ENCODE measurements at places on chromosomes 2 and 18.

- no peak for DNase-seq
Measured at GRCh38 chr2:40452786-40453185, 896 bp upstream of the SLC8A1 start.

- no peak for DNase-seq
Measured at GRCh38 chr2:230793572-230794359, 71.0 kb upstream of the ITM2C start.

- DNase-seq, result no peak
Measured at GRCh38 chr2:195320413-195320973, 336.5 kb upstream of the SLC39A10 start.

- no peak for DNase-seq
Measured at GRCh38 chr2:113282747-113283533, 4.2 kb upstream of the PAX8 start.

DNA sequence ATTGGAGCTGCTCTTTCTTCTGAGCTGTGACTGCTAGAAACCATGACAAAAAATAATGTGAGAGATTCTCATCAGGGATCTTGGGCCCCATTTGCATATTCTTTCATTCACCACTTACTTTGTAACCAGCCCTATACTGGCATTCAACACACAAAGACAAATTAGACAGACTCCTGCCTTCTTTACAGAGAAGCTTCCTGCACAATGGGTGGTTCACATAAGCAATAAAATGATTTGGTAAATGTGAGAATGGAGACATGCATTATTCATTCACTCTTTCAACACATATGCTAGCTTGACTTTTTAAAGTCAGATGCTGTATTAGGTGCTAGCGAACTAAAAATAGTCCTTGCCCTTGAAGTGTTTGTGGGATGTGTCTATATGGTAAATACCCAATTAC lies 174.4 kb downstream of the NCKAP5 start:
- no peak for DNase-seq

- no peak for DNase-seq
Measured at GRCh38 chr2:141654311-141654710, 476.5 kb downstream of the LRP1B start.

GRCh38 chr2:455913-456312 lies 168.0 kb upstream of the ALKAL2 start:
- no peak for DNase-seq

DNA sequence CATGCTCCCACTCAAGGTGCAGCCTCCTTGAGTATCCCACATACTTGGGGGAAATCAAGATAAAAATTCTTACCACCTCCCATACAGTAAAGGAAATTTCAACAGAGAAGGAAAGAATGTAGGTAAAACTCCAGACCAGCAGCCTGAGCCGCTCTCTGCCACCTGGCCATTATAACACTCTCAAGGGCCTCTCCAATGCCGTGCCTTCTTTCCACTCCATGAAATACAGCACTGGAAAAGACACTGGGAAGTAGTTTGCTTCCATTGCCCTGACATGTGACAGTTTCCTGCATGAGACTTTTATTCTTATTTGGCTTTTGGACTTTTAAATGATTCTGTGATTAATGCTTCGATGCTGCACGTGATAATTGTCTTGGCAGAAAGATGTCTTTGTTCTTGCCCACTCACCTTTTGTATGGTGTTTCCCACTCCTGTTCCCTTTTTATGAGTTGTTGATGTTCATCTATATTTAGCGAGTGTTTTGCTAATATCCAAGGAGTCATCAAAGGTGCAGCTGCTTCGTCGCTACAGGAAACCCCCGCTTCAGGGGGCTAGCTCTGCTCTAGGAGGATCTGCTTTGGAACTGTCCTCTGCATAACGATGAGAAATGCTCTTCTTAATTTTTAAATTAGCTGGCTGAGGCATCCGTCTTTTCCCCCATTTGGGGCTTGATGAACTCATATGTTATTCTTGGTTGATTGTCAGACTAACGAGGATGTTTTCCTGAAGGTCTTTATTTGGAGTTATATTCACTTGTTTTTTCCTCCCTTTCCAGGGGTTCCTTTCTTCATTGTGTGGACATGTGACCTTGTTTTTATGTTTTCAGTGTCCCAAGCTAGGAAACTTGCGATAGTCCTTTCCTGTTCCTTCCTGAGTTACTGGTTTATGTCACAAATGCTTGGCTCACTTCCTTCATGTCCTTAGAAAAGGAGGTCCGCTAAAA lies 179.4 kb downstream of the TXNL1 start:
- no peak for DNase-seq

- no peak for DNase-seq
Measured at GRCh38 chr2:46101557-46102220, 195.5 kb upstream of the EPAS1 start.

DNA sequence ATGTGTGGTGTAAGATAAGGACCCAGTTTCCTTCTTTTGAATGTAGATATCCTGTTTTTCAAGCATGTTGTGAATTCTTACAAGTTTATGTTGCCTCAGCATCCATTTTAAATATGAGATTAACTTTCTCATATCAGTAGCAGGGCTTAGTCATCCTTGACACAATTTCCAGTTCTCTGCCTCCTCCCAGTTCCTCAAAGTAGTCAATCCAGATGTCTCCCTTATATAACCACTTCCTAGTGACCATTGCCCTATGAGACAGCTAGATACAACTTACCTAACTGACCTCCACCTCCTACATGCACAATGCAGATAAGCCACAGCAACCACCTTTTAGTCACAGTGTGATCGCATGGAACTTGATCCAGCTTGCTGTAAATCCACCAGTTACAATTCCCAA lies 269.2 kb upstream of the ZNF521 start:
- no peak for DNase-seq

GRCh38 chr18:9638886-9639285 lies 24.5 kb upstream of the PPP4R1 start:
- no peak for DNase-seq

GRCh38 chr2:224734949-224735348 lies 18.8 kb upstream of the CCDC195 start:
- no peak for DNase-seq

DNA sequence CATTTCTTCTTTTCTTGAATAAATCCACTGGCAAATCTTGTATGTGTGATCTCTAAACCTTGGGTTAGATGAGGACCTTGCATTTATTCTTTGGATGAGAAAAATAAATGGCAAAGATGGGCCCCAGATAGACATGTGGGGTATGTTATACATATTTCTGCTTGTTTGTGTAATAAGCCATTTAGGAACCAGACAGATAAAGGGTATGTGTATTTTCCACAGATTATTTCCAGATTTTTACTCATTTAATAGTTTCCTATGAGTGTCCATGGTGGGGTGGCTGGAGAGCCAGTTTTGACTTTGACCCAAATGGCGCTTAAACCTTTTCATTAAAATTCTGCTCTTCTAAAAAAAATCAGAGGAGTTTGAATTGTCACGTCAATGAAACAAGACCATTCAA lies 102.8 kb downstream of the MYCN start:
- DNase-seq, result no peak

DNA sequence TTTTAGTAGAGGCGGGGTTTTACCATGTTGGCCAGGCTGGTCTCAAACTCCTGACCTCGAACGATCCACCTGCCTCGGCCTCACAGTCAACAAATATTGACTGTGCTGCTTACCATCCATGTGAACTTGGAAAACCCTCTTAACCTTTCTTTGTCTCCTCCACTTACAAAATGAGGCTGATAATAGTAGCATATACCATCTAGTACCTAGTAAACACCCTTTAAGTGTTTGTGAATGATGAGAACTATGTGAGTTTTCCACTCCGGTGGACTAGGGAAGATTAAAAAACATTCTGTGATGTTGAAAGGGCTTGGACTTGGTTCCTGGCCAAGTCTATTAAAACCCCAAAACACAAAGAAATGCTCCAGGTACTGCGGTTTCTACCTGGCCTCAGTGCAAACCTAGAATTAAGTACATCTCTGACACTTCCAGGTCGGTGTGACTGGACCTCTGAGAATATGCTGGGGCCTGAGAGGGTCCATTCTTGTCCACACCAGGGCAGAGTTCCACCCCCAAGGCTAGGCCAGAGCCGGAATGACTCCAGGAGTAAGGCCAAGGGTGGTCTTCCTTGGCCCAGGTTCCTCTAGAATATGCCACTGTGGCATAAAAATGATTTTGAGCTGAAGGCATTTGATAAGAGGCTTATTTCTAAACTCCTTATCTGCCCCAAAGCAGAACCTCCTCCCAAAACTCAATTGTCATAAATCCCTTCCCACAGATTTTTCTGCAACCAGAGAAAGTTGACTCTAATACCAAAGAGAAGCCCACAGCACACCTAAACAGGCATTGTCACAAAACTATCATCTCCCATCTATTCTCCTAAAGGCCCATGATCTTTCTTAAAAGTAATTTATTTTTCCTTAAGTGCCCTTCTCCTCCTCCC lies 217.5 kb downstream of the TGIF1 start:
- no peak for DNase-seq

DNA sequence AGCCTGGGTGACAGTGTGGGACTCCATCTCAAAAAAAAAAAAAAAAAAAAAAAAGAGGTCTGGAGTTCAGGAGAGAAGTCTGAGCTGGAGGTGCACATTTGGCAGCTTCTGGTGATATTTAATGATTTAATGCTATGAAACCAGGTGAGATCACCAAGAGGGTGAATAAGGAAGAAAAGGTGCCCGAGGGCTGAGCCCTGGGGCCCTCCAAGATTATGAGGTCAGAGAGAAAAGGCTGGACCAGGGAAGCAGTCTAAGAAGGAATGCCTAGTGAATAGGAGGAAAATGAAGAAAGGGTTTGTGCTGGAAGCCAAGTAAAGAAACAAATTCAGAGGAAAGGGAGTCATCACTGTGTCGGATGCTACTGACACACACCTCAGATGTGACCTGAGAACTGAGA lies 88.0 kb upstream of the PELI1 start:
- no peak for DNase-seq

- no peak for DNase-seq
Measured at GRCh38 chr2:118268268-118268667, 180.0 kb downstream of the INSIG2 start.

GRCh38 chr2:84212611-84213314 lies 246.3 kb downstream of the SUCLG1 start:
- no peak for DNase-seq

DNA sequence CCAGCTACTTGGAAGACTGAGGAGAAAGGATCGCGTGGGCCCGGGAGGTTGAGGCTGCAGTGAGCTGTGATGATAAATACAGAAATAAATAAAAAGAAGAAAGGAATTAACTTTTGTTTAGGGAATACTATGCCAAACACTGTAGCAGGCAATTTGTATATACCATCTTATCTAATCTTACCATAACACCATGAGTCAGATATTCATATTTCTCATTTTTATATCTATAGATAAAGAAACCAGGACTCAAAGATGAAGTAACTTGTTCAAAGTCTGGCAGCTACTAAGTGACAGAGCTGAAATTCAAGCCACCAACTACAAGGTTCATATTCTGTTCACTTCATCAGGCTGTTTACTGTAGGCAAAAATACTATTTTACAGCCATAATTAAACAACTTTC lies 119.2 kb upstream of the SLC39A10 start:
- peak; percentile 74 for DNase-seq

DNA sequence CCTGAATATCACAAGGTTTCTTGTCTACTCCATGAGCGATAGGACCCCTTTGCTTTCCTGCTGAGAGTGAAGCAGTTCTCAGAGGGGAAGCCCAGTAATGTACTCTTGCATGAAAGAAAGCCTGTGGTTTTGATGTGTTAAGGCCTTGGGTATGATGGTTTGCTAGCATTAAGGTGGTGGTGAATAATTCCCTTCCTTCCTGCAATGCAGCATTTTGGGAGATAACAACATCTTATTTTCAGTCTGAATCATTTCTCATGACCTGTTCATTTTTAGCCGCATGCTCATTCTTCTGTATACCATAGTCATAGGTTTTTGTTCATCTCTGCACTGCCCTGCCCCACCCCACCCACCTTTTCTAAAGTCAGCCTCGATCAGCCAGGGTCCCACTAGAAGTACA lies 66.2 kb downstream of the HNMT start:
- no peak for DNase-seq

GRCh38 chr2:176917-177316 lies 86.9 kb downstream of the SH3YL1 start:
- DNase-seq, result no peak

DNA sequence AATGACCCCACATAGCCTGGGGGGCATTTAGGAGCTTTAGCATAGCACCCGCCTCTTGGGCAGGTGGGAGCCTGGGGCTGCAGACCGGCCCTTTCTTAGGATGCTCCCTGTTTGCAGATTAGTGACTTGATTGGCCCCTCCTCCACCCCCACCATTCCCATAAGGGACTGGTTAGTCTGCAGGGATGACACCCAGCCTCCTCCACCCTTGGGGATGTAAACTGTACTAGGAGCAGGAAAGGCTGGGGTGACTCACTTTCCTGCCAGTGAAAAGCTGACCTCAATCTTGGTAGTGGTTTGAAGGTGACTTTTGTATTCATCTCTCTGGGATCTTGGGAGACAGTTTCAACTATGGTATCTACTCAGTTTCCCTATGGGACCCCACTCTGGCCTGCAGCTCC lies 24.2 kb downstream of the CTIF start:
- DNase-seq, result no peak

GRCh38 chr2:64562148-64562784 lies 38.1 kb downstream of the AFTPH start:
- DNase-seq, result peak; percentile 43

GRCh38 chr2:216516730-216517350 lies 18.2 kb downstream of the RPL37A start:
- DNase-seq, result peak; percentile 36

DNA sequence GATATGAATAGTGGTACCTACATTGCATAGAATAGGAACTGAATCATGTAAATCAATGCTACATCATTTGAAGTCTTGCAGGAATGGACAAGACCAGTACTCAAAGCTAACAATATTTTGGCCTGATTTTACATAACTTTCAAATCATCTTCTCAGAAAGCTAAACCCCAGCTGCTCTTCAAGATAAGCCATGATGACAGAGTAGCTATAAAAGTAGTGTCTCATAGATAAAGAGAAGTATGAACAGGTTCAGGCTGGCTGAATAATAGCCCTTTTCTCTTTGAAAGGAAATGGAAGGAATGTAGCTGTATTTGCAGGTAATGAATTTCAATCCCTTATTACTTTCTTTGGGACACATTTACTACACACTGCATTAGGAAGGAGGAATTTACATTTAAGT lies 28.2 kb downstream of the TSPYL6 start:
- DNase-seq, result peak; percentile 59

- no peak for DNase-seq
Measured at GRCh38 chr2:126852361-126852760, 46.3 kb upstream of the TEX51 start.

GRCh38 chr18:13381944-13382365 lies 163.4 kb downstream of the LDLRAD4 start:
- DNase-seq, result no peak

DNA sequence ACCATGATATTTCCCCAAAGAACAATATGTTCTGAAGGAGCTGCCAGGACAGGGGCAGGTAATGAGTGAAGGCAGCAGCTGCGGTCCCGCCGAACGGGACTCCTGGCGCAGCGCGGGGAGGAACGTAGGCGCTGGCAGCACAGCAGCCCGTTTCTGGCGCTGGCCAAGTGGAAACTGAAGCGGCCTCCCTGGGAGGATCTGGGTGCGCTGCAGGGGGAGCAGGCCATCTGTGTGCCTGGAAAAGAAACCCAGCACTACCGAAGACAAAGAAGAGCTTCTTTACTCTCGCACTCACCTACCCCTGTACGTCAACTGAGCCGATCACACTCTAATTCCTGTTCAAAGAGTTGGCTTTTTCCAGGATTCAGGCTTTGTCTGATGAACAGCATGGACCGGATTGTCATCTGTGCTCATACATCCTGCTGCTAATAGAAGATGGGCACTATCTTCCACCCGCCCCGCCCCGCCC lies 11.8 kb downstream of the G6PC2 start:
- DNase-seq, result peak; percentile 8

- no peak for DNase-seq
Measured at GRCh38 chr2:66134138-66134701, 300.7 kb upstream of the MEIS1 start.

- no peak for DNase-seq
Measured at GRCh38 chr2:82839036-82839435, 1620.0 kb downstream of the SUCLG1 start.

Measured in erythroblast (primary cell).